ENCODE measurements at places on chromosomes 2 and 18.

DNA sequence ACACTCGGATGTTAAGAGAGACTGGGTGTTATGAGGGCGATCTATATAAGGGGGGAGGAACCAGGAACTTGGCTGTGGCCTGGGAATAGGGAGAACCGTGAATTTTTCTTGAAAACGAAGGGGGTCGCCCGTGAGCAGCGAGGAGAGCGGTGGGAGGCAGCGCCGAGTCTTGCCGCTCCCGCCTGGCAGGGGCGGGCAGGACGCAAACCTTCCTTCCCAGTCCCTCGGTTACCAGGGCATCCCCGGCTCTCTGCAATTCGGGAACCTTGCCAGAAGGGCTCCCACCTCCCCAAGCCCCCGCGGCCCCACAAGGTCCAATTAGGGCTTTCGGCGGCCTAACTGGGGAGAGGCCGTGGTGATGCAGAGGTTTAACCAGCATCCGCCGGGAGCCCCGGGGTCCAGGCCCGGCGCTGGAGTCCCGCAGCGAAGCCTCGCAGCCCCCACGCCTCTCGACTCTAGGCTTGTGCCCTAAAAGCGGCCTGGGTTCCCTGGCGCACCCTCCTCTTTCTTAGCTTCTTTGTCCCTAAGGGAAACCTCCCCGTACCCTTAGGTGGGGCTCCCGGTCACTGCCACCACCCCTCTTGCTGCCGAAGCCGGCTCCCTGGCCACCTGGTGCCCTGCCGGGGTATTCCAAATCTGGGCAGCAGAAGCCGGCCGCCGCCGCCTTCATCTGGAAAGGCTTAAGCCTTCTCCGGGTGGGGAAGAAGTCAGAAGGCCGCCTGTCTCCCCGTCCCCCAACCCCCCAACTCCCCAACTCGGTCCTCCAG, 680 bp upstream of the FHOD3 start:
- DNase-seq, result peak; percentile 86

- DNase-seq, result no peak
These were observed 43.0 kb upstream of the SLC35G4 start for GRCh38 chr18:11566236-11566965.

DNA sequence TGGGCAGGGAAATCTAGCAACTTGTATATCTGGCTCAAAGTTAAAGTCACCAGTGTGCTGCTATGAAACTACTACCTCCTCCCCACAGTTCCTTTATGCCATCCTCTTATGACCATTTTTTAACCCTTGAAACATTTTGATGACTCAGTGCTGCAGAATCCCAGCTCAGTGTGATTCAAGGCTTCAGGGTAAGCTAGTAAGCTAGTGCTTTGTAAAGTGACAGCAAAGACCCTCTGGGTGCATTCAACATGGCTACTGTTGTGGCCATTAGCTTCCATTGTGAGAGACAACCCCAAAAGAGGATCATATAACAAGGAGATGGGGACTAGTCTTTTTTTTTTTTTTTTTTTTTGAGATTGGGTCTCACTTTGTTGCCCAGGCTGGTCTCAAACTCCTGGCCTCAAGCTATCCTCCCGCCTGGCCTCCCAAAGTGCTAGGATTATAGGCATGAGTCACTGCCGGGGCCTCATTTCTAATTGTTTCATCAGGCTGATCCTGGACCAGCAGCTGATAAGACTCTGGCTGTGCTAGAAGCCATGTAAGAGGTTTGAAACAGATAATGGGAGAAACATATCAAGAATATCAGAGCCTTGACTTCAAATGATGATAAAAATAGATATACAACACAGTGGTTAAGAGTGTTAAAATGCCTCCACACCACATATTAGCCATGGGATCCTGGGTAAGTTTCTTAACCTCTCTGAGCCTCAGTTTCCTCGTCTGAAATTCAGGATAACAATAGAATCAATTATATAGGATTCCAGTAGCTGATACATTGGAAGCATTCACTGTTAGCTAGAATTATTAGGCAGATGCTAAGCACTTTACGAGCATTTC, 65.7 kb upstream of the RTN4 start:
- DNase-seq, result no peak

- DNase-seq, result no peak
These were observed 51.2 kb downstream of the CYRIA start for GRCh38 chr2:16614314-16614860.

- no peak for DNase-seq
These were observed 19.0 kb downstream of the SKA1 start for GRCh38 chr18:50393802-50394201.
